ENCODE measurements at places on chromosomes 4 and X.

DNA sequence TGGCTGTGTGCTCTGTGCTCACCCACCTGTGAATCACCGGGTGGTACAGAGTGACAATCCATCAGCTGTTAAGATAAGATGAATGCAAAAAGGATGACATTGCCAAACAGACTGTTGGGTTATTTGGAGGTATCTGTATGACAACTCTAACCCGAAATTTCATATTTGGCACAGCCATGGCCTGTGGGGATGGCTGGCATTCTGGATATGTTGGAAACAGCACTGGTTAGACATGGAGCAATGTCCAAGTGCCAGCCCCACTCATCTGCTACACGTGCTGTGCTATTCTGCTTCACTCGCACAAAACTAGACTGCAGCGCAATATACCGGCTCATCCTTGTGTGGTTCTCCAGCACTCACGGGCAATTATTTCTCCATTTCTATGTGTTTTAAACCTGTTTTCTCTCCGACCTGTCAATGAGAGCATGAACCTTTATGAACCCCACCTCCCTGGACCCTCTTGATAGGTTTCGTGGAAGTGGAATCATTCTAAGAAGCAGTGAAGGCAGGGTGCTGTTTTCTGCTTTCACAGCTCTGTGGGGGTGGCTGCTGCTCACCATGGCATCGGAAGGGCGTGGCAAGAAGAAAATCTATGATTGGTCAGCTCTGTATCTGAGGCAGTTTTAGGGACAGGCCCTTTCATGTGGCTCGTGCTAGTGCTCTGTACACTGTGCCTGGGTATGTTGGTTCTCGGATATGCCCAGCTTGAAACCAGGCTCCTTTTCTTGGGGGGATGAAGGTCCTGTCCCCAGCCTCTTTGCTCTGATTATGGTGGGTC, 94.9 kb downstream of the ENPP6 start:
- DNase-seq: no peak

DNA sequence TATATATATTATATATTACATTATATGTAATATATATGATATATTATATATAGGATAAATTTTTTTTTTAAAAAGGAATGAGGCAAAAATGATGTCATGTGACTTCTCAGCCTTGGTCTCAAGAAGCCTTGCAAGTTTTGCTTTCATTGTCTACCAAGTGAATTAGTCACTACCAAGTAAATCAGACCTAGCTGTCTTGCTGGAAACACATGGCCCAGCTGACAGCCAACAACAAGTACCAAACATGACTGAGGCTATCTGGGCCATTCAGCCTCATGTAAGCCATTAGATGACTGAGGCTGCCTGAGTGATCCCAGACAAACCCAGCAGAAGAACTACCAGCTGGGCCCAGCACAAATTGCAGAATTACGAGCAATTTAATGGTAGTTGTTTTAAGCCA, 44.9 kb downstream of the HAND2 start:
- DNase-seq: no peak

- no peak for DNase-seq
These were observed 971 bp downstream of the MAGEA11 start for GRCh38 chrX:149712831-149713230.

- DNase-seq: no peak
These were observed 85.9 kb downstream of the ZAR1 start for GRCh38 chr4:48575964-48576363.

- no peak for DNase-seq
These were observed 26.5 kb downstream of the DCHS2 start for GRCh38 chr4:154465085-154465484.

DNA sequence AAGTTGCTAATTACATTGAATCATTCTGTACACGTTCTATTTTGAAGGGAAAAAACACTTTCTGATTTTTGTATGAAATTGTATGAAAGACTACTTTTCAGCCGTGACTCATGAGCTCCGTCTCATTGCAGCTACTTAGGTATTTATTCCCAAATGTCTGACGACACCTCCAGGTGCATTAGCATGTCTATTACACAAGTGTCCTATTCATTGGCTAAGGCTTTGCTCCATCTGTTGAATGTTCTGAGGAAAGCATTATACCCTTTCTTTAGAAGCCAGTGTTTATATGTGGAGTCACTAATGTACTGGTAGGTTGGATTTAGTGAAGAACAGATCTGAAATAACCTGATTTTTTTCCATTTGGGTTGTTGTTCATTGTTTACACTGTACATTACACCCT, 51.8 kb downstream of the MAP7D3 start:
- DNase-seq: no peak

DNA sequence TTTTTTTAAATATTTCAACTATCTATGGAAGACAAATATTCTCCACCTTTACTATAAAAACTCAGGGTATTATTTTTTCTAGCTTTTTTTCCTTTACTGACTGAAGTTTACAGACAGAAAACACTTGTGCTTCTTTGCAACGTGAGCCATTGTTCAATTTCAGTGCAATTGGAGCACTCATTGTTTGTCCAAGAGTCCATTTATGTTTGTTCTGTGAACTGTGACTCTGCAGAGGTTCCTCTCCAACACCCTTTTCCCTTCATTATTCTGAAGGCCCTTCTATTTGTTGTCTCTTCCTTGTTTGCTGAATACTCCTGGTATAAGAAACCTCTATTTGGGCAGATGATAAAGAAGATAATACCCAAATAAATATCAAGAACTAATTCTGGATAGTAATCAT, 37.4 kb downstream of the DAPP1 start:
- no peak for DNase-seq

DNA sequence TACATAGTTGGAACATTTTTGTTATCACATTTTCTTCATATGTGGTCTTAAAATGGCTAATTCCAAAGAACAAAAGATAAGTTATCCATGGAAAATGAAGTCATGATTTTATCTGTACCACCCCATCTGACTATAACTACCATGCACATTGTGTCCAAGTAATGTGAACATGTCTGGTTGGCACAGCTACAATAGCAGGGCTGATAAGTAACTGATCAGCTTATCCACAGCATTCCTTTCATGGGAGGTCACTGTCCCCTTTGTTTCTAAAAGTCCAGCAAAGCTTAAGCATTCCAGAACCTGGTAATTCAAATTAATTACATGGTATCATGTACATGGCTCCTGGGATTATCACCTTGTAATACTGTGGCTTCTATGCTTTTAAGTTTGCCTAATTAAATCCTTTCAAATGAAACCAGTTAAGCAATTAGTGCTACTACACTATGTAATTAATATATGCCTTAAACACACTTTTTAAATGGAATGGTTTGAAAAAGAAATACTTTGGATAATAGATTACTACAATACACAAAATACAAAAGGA, 21.1 kb upstream of the SORBS2 start:
- DNase-seq: no peak

GRCh38 chr4:616911-617643, 8.3 kb upstream of the PDE6B start:
- no peak for DNase-seq

- DNase-seq: no peak
These were observed 36.7 kb downstream of the KLF8 start for GRCh38 chrX:56268888-56269287.

GRCh38 chr4:70703619-70704214, 15.4 kb downstream of the UTP3 start:
- no peak for DNase-seq

DNA sequence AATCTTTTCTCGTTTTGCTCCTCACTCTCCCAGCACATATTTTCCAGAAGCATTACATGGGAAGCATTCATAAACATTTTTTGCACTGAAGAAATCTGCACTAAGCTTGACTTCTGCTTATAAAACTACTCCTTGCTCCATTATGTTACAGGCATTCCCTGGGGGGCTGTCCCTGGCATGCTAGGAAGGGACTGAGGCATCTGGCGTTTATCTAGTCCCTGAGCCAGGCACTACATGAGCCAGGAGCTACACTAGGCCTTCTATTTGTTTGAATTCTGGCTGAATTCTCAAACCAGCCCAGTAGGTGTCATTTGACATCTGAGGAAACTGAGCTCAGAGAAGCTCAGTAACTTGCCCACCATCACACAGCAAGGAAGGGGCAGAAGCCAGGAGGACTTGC, 43.3 kb downstream of the NHSL2 start:
- DNase-seq: no peak

DNA sequence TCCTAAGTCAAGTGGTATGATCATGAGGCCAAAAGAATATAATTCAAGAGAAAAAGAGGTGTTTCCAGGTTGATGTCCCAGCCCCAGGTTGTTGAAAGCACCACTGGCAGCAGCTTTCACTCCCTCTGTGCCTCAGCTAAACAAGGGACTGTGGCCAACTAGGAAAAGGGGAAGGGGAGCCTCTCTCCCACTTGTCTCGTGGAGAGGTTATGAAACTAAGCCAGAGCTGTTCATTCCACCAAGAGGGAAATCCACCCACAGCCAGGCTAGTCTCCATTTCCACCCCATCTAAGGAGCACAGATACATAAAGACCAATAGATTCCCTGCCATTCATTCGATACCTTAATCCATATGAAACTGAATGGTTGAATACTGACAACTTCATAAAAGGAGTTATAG, 8.1 kb downstream of the ANXA5 start:
- no peak for DNase-seq
